ENCODE measurements at places on chromosomes 2 and 18.

- DNase-seq = no peak
These were observed 164.5 kb downstream of the HAUS1 start for GRCh38 chr18:46268671-46269070.

GRCh38 chr2:241324775-241325174 is 9.1 kb downstream of the SEPTIN2 start:
- DNase-seq = no peak

DNA sequence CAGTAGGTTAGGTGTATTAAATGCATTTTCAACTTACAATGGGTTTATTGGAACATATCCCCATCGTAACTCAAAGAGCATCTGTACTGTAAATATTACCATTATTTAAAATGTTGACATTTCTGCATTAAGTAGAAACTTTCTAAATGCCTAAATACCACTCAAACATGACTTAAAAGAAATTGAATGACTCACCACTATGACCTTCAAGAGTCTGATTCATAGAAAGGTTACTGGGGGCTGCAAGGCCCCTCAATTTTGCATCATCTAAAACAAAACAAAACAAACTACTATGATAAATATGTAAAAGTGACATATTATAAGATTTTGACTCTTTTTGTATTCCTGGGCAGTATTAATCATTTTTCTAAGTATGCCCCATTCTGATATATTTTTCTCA is 7.6 kb downstream of the WDR35 start:
- DNase-seq = no peak

DNA sequence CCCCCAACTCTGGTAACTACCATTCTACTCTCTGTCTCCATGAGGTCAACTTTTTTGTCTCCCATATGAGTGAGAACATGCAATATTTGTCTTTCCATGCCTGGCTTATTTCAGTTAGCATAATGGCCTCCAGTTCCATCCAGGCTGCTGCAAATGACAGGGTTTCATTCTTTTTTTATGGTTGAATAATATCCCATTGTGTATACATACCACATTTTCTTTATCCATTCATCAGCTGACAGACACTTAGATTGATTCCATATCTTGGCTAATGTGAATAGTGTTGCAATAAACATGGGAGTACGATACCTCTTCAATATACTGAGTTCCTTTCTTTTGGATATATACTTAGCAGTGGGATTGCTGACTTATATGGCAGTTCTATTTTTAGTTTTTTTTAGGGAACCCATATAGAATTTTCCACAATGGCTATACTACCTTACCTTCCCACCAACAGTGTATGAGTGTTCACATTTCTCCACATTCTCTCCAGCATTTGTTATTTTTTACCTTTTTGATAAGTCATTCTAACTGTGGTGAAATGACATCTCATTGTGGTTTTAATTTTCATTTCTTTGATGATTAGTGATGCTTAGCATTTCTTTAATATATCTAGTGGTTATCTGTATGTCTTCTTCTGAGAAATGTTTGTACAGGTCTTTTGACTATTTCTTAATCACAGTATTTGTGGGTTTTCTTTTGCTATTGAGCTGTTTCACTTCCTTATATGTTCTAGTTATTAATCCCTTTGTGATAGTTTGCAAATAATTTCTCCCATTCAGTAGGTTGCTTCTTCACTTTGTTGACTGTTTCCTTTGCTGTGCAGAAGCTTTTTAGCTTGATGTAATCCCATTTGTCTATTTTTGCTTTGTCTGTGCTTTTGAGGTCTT is 112.2 kb downstream of the SRBD1 start:
- no peak for DNase-seq

DNA sequence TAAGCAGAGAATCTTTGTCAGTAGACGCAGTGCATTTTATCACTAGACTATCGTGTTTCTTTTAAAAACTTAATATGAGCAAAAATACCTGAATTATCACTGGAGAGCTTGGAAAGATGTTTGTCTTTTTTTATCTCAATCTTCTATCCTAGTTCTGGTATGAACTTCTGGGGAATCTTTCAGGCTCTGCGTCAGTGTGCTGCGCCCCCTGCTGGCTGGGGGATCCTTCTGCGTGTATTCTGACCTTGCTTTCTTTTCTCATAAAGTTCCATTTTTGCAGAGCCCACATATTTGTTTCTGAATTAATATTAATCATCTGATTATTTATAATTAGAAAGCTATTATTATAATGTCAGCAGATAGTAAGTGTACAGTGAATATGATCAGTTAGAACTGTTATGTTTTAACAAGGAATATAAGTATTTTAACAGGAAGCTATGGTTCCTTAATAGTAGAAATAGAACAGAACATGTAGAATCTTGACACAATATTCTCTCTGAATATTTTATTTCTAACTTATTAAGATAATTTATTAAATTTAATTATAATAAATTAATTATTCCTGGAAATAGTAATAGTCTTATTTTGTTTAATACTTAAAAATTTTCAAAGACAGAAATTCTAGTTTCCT is 945.0 kb upstream of the CRIM1 start:
- DNase-seq = peak; percentile 30

GRCh38 chr2:121798617-121799016 is 43.2 kb downstream of the TSN start:
- no peak for DNase-seq

- no peak for DNase-seq
These were observed 18.4 kb downstream of the TFCP2L1 start for GRCh38 chr2:121266543-121267106.

Data from DND-41 (cell line).